ENCODE measurements at places on chromosomes 2 and 18.

- DNase-seq = peak; percentile 83
Observed at GRCh38 chr2:95079199-95079683, 42.4 kb downstream of the MRPS5 start.

DNA sequence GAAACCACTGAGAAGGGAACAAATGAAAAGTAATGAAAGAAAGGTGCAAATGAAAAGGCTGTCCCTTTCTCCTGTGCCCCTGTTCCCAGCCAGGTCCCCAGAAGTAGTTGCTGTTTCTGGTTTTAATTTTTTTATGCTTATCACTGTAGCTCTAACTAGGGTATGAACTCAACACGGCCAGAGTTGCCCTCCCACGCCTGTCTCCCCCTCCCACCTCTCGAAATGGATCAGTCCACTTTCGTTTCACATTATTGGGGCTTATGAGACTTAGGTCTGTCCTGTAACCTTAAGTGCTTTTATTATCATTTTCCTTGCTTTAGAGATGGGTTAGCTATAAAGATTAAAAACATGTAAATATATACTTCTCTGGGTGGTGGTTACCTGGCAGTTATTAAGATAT lies 8.6 kb downstream of the RBFA start:
- DNase-seq = no peak

GRCh38 chr2:156456616-156457015 lies 20.4 kb downstream of the GPD2 start:
- DNase-seq = peak; percentile 59

DNA sequence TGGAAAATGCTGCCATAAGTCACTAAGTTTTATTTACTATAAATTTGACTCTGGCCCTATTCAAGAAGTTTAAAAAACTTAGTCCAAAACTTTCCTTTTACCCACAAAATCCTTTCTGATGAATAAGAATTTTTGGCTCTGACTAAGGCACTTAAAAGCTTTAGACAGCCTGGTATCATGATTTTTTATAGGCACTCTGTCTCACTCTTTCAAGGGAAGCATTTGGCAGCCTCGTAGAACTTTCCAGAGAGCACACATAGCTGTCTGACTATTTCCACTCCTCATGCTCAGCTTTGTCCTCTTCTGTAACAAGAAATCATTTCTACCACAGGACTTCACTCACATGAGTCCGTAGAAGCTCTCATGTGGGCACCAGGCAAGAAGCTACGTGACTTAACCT lies 32.3 kb upstream of the XDH start:
- no peak for DNase-seq

GRCh38 chr18:11668441-11669169 lies 20.5 kb upstream of the GNAL start:
- DNase-seq = no peak

DNA sequence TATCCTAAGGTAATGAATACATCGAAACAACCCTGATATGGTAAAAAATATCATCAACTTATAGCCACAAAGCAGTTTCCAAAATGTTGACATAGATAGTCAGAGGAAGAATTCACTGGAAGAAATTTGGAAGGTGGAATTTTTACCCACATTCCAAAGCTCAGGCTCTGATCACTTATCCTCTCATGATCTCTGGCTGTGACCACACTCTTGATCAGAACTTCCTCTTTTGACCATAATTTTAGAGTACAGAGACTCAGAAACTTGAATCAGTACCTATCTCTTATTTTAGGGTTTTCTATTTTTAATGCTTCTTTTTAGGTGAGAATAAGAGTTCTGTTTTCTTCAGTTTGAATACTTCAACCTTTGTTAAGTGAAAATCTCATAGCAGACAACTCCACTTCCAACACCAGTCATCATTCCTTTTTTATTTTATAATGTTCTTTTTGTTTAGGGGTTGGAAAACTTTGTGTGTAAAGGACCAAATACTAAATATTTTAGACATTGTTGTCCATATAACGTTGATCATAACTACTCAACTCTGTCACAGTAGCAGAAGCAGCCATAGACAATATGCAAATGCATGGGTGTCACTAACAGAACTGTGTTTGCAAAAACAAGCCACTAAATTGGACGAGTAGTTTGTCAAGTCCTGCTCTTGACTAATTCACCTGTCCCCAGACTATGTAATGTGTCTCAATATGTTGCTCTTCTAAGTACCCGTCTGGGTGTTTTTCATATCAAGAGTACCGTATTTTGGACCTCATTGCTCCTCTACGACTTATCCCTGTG lies 891.6 kb upstream of the CRIM1 start:
- DNase-seq = no peak

DNA sequence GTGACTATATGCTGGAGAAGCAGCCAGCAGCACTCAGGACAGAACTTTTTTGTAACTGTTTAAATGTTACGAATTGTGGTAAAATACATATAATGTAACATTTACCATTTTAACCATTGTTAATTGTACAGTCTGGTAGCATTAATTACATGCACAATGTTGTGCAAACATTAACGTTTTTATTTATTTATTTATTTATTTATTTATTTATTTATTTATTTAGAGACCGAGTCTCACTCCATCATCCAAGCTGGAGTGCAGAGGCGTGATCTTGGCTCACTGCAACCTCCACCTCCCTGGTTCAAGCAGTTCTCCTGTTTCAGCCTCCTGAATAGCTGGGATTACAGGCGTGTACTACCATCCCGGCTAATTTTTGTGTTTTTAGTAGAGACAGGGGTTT lies 88.7 kb upstream of the TEX51 start:
- no peak for DNase-seq

GRCh38 chr2:88442473-88442872 lies 10.0 kb downstream of the FOXI3 start:
- no peak for DNase-seq

DNA sequence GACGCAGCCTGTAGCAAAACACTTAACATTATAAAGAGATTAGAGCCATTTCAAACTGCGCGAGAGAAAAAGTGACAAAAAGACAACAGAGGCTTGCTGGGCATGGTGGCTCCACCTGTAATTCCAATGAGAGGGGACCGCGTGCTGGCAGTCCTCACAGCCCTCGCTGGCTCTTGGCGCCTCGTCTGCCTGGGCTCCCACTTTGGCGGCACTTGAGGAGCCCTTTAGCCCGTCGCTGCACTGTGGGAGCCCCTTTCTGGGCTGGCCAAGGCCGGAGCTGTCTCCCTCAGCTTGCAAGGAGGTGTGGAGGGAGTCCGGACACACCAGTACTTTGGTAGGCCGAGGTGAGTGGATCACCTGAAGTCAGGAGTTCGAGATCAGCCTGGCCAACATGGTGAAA lies 9.3 kb upstream of the IFIH1 start:
- no peak for DNase-seq

- no peak for DNase-seq
Observed at GRCh38 chr2:71952572-71953188, 195.0 kb downstream of the CYP26B1 start.

DNA sequence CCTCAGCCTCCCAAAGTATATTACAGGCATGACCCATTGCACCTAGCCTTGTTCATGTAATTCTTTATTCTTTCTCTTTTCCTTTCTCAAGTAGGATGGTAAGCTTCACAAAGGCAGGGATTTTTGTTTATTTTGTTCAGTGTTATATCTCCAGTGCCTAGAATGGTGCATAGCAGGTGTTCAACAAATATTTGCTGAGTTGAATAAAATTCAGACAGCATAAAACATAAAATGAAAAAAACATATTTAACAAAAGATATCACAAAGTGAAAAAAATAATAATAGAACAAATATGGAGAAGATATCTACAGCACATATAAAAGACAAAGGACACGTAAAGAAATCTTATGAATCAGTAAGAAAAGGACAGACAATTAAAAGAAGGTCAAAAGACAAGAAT lies 8.8 kb downstream of the PREPL start:
- no peak for DNase-seq

DNA sequence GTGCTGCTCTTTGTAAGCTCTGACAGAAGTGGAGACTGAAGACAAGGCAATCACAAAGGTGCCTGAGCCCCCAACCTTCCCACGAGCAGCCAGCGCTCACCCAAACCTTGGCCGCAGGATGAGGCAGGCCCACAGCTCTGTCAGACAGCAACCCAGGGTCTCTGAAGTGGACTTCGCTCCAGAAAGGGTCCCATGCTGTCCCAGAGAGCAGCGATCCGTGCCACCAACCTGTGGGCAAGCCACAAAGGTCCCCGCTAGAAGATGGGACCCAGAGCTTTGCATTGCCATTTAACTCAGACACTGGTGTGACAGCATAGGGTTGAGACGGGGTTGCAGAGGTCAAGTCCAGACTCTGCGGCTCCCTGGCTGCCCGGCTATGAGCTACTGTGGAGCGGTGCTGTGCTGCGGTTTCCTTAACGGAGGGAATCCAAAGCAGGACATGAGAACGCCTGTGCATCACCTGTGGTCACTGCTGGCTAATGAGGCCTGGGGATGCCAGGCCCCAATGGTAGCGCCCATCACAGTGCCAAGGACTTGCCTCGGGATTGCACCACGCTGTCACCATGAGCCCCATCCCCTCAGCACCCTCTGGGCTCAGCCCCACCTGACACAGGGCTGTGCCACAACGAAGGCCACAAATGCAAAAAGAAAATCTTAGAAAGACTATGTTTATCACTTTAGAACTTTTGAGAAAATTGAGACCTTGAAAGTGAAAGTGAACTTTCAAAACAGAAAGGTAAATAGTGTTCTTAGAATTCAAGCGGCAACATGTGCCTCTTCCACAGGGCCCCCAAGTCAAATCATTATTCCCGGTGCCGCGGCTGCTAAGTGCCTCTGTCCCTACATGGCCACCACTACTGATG lies 103.4 kb downstream of the HDAC4 start:
- no peak for DNase-seq

- DNase-seq = no peak
Observed at GRCh38 chr2:201164166-201164565, 18.8 kb upstream of the CASP10 start.

DNA sequence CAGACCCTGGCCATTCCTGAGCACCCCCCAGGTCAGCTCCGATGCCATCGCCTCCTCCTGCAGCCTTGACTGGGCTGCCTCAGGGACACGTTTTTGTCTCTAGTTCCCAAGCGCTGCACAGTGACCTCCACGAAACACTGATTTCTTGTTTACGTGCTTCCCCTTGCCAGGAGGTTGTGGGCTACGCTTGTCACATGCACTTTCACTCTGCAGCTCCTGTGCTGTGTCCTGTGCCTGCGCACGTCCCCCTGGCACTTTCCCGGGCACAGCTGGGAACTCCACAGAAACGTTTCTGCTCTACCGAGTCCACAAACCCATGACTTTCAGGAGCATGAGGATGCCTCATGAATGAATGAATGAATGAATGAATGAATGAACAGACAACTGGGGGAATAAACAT lies 160.6 kb downstream of the LAMA1 start:
- DNase-seq = no peak

GRCh38 chr18:44320619-44321460 lies 359.8 kb upstream of the SETBP1 start:
- DNase-seq = no peak

- no peak for DNase-seq
Observed at GRCh38 chr2:85319796-85320195, 8.0 kb downstream of the TGOLN2 start.

DNA sequence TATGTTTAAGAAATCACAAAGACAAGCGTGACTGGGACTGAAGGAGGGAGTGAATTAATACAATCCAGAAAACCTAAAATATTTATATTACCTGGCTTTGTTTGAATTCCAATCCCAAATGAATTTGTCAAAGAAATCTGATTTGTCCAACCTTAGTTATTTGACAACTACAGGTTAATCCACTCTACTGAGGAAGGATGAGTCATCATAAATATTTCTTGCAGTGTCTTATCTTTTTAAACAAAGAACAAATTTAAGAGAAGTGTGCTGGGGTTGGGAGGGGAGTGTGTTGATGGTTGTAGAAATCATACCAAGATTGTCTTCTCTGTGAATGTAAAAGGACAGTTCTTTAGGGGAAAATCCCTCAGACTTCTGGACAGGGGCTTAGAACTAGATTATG lies 1106.3 kb upstream of the SLC39A10 start:
- no peak for DNase-seq

DNA sequence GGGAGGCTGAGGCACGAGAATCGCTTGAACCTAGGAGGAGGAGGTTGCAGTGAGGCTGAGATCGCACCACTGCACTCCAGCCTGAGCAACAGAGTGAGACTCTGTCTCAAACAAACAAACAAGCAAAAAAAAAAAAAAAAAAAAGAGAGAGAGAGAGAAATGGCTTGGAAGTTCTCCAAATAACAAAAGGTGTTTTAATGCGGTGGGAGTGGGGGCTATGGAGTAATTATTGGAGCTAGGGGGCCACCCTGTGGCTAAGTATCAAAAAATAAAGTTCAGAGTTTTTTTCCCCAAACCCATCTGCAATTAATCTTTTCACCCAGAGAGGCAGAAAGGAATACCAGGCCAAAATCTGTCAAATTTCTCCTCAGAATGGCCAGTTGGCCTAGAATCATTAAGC lies 23.0 kb upstream of the CEP68 start:
- no peak for DNase-seq

GRCh38 chr2:214574084-214574781 lies 163.4 kb downstream of the VWC2L start:
- DNase-seq = no peak

DNA sequence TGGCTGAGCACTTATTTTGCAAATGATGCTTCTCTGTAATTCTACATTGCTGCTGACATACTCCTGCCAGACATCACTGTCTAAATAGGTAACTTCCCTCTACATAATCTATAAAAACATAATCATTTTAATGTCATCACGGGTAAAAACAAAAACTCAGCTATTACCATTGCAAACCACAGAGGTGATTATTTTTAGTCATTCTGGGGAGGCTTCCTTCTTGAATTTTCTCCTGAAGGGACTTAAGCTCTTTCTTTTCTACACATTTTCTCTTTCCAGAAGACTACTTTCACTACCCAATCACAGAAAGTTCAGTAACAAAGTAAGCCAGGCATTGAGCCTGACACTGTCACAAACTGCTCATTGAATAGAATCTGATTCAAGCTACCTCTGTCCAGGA lies 40.4 kb upstream of the NFU1 start:
- no peak for DNase-seq

GRCh38 chr2:118806797-118807667 lies 40.4 kb downstream of the EN1 start:
- DNase-seq = no peak

DNA sequence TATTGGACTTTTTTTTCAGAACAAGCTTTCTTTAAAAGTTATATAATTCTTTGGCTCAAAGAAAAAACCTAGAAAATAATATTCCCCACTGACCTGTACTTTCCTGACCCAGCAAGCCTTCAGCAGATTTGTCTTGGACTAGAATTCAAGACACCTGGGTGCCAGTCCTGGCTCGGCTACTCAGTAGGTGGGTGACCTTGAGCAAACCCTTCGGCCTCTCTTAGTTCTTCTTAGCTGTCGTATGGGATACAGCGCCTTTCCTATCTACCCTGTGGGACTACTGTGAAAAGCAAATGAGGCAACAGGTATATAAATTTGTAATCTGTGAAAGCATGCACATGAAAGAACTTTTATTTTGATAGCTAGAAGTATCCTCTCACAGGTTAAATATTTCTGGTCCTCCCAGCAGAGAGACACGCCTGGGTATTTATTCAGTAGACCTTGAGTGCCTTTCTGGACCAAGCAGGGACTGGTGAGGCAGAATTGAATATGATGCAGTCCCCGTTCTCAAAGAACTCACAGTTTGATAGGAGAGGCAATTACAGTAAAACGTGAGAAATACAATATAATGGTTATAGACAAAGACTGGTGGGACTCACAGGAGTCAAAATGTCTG lies 69.4 kb upstream of the EPAS1 start:
- DNase-seq = no peak

GRCh38 chr2:112154246-112155117 lies 16.3 kb downstream of the FBLN7 start:
- DNase-seq = no peak

- no peak for DNase-seq
Observed at GRCh38 chr2:221551864-221552263, 20.2 kb downstream of the EPHA4 start.

GRCh38 chr2:36246320-36246990 lies 109.1 kb upstream of the CRIM1 start:
- no peak for DNase-seq
